Stimulated activated CD8-positive, alpha-beta memory T cell treated with anti-CD3 and anti-CD28 coated beads, Interleukin-4, amount 100 ng/mL, for 24 hours (primary cell): ENCODE measurements at places on chromosomes 16 and 17.

GRCh38 chr17:14197586-14197985 is 39.1 kb downstream of the CDRT15 start:
- DNase-seq = peak; percentile 49

GRCh38 chr17:50331085-50331791 is 14.7 kb upstream of the XYLT2 start:
- no peak for DNase-seq

- no peak for DNase-seq
Observed at GRCh38 chr16:17229766-17230165, 241.0 kb downstream of the XYLT1 start.

GRCh38 chr17:2397247-2398171 is 3.4 kb downstream of the MNT start:
- no peak for DNase-seq

- no peak for DNase-seq
Observed at GRCh38 chr17:44176257-44176656, 5.8 kb downstream of the ASB16 start.

- no peak for DNase-seq
Observed at GRCh38 chr16:13554643-13555042, 365.3 kb upstream of the ERCC4 start.

GRCh38 chr16:88642881-88643643 is 4.7 kb downstream of the IL17C start:
- DNase-seq = no peak

DNA sequence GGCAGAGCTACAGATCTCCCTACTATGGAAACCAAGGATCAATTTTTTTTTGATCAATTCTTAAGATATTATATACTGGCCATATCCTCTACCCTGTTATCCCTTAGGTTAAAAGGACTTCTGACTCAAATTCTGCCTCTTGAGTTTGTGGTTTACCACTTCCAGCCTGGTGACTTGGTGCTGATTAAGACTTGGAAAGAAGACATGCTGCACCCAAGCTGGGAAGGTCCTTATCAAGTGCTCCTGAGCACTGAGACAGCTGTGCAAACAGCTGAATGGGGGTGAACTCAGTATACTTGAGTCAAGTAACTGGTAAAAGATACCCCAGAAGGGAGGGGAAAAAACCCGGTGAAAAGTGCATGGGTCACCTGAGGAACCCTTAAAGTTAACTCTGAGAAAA is 20.5 kb upstream of the SPACA3 start:
- DNase-seq = no peak

GRCh38 chr17:45976755-45977505 is 22.1 kb upstream of the STH start:
- no peak for DNase-seq

- no peak for DNase-seq
Observed at GRCh38 chr17:13561606-13562270, 40.0 kb downstream of the HS3ST3A1 start.

GRCh38 chr17:36130346-36130745 is 26.7 kb downstream of the CCL4 start:
- no peak for DNase-seq

DNA sequence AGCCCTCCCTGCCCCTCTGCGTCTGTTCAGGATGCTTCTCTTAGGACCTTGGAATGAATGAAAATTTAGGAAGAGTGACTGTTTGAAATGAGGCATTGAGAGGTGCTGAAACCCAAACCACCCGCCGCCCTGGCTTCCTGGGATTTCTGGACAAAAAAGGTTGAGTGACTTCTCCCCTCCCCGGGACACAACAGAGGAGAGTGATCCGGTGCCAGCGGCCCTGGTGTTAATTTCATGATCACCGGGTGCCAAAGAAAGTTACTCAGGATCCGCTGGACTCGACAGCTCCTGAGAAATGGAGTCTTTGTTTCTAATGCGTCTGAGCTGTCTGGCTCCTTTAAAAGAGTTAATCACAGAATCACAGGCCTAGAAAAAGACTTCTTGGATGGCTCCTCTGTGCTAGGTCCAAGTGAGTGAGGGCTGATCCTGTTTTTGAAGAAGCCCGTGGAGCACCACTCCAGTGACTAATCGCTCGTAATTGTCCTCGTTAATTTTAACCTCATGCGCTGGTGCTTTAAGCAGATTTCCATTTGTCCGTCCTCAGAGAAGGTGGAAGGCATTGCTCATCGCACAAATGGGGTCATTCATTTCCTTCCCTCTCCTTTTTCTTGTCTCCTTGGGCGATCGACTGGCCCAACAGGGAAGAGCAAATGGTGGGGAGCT is 144.4 kb upstream of the ZFHX3 start:
- DNase-seq = no peak

- DNase-seq = no peak
Observed at GRCh38 chr16:88063211-88063773, 112.1 kb downstream of the BANP start.

- DNase-seq = peak; percentile 41
Observed at GRCh38 chr16:15427648-15428239, 6.6 kb upstream of the BMERB1 start.

DNA sequence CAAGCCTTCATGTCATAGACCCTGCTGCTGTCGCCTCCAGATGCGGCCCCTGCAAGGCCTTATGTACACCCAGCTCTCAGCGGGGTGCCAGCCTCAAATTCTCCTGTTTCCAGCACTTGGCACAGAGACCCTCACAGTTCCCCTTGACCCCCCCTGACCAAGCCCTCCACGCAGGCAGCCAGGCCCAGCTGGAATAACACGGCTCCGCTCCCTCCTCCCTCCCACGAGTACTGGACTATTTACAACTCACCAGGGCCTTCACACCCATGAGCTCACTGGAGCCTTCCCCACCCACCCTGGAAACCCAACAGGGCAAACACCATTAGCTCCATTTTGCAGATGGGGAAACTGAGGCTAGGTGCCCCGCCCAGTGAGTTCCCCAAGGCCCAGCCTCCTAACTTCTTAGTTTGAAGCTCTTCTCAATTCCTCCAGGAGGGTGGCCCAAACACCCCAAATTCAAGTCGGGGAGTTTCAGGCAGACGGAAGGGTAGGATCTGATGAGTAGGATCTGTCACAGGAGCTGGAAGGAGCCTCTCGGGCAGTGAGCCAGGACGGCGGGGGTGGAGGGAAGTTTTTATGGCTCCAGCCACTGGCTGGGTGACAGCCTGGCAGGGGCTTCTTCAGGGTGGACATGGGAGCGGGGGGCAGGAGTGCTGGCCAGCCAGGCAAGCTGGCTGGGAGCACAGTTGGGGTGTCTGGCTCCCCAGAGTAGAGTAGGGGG is 17.5 kb upstream of the DLX4 start:
- DNase-seq = no peak

GRCh38 chr17:47823519-47823918 is 1.9 kb upstream of the OSBPL7 start:
- DNase-seq = no peak

DNA sequence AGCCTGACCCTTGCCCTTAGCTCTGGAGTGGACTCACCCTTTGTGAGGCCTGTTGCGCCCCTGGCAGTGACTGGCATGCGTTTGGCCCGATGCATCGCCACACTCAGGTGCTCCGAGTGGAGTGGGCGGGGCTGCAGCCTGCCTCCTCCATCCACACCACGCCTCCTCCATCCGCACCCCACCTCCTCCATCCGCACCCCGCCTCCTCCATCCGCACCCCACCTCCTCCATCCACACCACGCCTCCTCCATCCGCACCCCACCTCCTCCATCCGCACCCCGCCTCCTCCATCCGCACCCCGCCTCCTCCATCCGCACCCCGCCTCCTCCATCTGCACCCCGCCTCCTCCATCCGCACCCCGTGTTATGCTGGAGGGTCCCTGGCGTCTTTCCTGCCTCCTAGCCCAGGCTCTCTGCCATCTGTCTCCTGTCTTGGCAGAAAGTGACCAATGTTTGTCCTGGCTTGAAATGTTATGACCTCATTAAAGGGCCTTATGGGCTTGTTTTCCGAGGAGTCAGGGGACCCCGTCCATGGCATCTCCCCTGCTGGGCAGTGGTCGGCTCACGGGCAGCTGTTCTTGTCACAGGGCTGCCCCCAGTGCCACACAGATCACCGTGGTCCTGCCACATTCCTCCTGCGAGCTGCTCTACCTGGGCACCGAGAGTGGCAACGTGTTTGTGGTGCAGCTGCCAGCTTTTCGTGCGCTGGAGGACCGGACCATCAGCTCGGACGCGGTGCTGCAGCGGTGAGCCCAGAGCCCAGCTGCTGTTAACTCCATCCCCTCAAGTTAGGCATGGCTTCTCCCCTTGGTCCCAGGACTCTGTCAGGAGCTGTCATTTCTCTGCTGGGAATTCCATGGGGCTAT is 28.7 kb upstream of the MYO15B start:
- no peak for DNase-seq

- DNase-seq = no peak
Observed at GRCh38 chr16:85600078-85600477, 13.0 kb upstream of the GSE1 start.

GRCh38 chr17:58323366-58324055 is 5.1 kb downstream of the TSPOAP1 start:
- DNase-seq = no peak

GRCh38 chr16:89139907-89140361 is 31.6 kb upstream of the CDH15 start:
- no peak for DNase-seq

DNA sequence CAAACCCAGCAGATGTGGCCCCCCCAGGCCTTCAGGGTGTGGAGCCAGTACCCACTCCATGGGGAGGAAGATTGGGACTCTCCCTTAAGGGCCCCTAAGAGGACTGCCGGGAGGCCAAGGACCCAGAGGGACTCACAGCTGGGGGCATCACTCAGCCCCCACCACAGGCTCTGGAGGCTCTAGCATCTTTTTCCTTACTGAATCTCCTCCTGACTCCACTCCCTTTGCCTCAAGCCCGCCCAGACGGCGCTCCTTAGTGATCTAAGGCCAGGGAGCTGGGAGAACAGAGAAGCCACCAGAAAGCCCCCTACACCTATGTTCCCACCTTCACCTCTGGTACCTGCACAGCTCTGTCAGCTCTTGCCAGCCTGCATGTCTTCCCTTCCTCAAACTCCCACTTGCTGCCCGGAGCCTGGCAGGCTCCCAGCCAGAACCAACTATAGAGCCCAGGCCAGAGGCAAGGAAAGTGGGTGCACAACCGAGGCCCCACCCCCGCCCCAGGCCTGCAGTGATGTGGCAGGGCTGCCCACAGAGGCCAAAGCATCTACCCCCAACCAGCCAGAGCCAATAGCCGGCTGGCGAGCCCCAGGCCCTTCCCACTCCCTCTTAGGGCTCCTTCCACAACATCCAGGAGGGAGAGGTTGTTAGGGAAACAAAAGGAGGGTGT is 22.3 kb upstream of the MPO start:
- DNase-seq = no peak

DNA sequence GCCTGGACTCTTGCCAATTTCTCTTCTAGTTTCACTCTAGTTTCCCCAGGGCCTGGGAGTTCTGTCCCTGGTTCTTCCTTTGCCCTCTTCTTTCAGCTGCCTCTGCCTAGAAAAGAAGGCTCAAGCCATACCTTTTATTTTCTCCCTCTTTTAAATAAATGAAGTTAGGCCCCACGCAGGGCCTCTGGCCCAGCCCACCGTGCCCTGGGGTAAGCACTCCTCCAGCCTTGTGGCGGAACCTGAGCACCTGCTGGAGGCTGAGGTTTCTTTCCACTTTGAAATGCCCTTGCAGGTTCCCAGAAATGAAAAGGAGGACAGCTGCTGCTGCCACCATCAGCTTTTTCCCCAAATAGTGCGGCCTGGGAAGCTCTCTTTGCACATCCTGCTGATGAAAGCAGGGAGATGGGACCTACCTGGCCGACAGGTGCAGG is 139.4 kb downstream of the CCDC182 start:
- no peak for DNase-seq

DNA sequence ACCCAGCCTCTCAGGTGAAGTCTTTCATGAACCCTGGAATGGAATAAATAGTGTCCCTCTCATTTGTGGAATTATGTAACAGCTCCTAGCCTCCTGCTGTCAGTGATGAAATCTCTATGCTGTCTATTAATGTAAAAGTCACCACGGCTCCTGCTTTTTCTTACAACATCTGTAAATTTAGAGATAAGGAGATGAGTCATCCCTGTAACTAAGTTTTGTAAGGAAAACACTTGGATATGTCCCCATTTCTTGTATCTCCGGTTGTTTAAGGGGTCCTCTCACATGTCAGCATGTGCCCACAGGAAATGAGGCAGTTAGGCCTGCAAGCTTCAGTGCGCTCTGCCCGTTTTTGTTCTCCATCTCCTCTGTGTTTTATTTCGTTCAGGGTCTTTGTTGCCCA is 2.8 kb upstream of the NAT9 start:
- no peak for DNase-seq

- DNase-seq = no peak
Observed at GRCh38 chr17:40317345-40317873, 8.4 kb downstream of the RARA start.

- DNase-seq = no peak
Observed at GRCh38 chr17:64032081-64032480, 11.6 kb upstream of the ICAM2 start.

DNA sequence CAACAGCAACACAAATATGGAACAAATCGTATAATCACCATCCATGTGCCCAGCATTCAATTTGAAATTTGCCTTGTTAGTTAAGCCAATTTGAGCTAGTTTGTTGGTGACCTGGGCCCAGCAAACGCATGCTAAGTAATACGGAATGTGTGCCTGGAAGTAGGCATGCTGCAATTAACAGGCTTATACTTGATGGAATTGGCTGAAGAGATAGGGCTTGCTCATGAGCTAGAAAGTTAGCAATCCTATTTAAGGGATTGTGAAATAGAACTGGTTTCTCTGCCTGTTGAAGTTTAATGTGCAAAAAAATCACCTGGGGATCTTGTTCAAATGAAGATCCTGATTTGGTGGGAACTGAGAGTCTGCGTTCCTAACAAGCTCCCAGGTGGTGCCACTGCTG is 8.5 kb upstream of the LPO start:
- no peak for DNase-seq

DNA sequence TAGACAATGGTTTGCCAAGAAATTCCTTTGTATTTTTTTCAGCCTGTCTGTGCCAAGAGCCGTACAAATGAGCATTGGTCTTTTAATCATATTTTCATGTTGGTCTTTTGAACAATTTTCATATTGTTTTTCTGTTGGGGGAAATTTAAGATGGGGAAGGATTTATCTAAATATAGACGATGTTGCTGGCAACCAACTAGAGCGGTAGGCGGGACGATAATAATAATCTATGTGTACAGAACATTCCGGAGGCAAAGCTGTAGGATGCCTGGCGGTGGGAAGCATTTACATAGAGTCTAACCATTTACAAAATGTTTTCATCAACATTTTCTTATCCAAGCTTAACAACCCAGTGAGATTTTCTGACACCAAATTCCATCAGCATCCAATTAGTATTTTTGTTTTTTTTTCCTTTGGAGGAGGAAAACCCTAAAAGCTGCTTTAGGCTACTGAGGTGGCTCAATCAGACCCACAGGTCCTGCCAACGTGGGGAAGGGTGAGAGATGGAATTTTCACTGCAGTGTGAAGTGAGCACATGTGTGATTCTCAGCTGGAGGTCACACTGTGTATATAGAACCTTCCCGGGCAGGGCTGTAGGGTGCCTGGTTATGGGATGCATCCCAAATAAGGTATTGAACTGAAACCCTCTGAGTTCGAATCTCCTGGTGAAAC is 11.7 kb upstream of the SEC14L1 start:
- DNase-seq = no peak
